ENCODE measurements at places on chromosomes 5 and 9.

DNA sequence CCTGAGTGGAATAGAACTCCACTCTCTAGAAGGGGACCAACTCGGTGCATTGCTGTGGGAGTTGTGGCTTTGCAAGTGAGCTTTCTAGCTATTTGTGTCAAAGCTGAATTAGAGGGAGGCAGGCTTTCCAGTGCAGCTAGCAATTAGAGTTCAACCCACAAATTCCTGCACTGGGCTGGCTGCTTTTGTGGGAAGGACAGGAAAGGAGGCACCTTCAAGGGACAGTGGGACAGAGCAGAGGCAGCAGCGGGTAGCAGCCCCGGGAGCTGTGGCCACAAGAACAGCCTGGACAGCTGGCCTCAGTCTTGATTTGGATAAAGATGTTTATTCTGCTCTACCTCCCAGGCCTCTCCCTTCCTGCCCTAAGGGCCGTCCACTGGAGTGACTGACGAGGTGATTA lies 83.7 kb upstream of the SLIT3 start:
- DNase-seq, result no peak

GRCh38 chr9:131774636-131775035 lies 34.8 kb upstream of the RAPGEF1 start:
- no peak for DNase-seq

DNA sequence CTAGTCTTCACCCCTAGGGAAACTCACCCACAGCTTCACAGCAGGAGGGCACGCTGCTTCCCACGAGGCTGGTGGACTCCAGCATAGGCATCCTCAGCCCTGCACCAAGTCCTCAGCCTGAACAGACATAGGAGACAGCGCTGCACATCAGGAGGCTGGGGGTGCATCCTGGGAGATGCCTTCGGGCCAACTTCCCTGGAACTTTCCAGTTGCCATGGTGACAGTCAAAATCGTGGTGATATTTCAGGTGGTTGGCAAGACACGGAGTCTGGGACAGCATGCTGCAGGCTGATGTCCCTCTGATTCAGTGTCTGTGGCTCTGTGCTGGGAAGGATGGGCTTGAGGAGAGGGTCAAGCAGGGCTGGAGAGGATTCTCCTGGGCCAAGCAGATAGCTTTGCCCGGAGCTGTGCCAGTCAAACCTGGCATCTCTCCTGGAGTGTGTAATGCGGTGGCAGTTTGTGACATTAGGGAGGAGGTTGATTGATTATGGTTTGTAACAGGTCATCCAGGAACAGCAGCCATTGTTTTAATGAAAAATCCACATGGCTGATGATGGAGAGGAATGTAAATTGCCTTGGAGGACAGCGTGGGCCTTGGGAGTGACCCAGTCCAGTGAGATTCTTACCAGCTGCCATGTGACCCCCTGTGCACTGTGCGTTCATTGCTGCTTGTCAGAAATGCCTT lies 35.6 kb upstream of the SEMA4D start:
- DNase-seq, result no peak

- no peak for DNase-seq
Measured at GRCh38 chr5:103177543-103177942, 57.4 kb downstream of the PPIP5K2 start.

DNA sequence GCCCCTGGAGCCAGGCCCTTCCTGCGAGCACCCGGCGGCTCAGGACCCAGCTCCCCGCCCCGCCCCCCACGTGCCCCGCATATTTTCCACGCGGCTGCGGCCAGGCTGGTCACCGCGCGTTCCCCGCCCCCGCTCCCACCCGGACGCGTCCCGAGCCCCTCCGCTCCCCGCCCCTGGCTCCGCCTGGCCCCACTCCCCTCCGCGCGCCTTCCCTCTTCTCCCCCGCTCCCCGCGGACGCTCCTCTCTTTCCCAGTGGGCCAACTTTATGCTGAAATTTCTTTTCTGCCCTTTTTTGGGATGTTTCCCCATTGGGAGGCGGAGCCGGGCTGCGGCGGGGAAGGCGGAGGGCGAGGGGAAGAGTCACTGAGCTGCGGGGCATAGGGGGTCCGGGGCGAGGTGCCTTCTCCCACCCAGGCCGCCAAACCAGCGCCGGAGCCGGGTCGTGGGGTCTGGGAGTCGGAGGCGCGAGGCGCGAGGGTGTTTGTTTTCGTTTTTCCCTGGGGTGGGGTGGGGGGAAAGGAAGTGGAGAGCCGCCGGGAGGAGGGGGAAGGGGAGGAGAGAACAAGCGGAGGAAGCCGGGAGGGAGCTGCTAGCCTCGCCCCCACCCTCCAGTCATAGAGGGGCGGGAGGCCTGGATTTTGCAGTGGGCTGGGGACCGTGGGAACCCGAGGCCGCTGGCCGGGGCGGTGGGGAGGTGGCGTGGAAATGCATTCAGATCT lies 1.0 kb upstream of the TPM2 start:
- peak; percentile 45 for DNase-seq

DNA sequence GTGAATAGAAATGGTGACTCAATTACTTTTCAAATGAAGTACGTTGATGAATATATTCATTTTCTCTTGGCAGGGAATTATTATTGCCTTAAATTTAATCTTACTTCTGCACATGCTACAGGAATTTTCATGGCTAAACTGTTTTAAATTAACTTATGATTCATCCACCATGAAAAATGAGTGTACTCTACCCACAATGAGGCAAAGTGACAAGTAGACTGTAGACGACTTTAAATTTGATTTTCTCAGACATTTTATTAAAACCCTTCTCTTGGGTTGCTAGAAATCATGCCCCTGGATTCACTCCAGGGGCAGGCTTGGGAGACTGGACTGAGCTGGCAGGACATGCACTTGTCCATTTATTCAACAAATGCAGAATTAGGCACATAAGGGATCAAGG lies 23.5 kb upstream of the ERAP2 start:
- DNase-seq, result no peak

DNA sequence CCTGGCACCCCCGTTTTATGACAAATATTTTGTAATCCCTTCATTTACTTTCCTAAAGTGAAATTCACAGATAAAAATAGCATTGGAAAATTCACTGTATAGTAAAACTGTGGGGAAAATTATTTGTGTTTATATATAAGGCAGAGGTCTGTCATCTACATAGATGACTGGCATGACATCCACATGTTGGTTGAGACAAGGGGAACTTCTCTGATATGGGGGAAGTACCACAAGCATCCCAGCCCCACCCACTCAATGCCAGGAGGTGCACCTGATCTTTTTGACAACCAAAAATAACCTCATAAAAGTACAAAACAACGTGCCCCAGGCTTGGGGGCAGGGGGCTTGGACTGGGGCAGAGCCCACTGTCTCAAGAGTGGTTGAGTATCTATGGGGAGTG lies 6.3 kb upstream of the TDRD7 start:
- no peak for DNase-seq
